RPMI7951 (cell line): ENCODE measurements at places on chromosomes 13 and 19. TPM values are rescaled to one million over a fixed set of nuclear protein-coding genes. Genes with fewer than 3 reads are reported as not detected.
A peak's percentile ranks its signal among the peaks of the same experiment; 100 is the strongest.

FREM2 gene
- total RNA-seq, result 0.29 and 0.36 TPM in 2 replicates

GRCh38 chr19:55173186-55173713 is 6.8 kb upstream of the DNAAF3 start:
- DNase-seq, result no peak

CASP14 gene
- total RNA-seq, result 0.36 and 0.39 TPM in 2 replicates

RFXANK gene
- 91.3 and 108 TPM in 2 replicates for total RNA-seq

GRCh38 chr13:54805743-54806142 is 1777.1 kb downstream of the OLFM4 start:
- DNase-seq, result no peak

DNA sequence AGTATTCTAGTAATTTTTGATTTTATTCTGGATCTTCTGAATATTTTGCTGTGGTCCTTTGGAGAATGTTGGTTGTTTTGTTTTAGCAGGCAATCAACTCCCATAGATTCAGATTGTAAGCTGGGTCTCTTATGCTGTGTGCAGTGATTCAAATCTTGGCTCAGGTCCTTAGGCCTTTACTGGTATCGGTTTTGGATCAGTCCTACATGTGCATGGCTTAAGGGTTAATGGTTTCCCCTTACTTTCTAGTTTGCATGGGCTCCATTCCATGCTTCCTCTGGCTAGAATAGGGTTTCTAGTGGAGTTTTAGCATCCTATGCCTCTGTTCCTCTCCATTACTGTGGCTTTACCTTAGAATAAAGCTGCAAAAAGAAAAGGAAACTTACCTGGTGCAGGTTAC is 16.1 kb downstream of the NDFIP2 start:
- DNase-seq, result no peak

DNA sequence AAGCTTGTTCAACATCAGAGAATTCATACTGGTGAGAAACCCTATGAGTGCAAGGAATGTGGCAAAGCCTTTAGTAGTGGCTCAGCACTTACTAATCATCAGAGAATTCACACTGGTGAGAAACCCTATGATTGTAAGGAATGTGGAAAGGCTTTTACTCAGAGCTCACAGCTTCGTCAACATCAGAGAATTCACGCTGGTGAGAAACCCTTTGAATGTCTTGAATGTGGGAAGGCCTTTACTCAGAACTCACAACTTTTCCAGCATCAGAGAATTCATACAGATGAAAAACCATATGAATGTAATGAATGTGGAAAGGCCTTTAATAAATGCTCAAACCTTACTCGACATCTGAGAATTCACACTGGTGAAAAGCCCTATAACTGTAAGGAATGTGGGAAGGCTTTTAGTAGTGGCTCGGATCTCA is 25.2 kb downstream of the ZNF383 start:
- DNase-seq, result no peak

GRCh38 chr19:33368074-33368864 is 5.2 kb upstream of the CEBPG start:
- DNase-seq, result peak; percentile 86

KLHL1 gene
- total RNA-seq, result not detected in 2 replicates

- DNase-seq, result no peak
These were observed 142.5 kb downstream of the DCLK1 start for GRCh38 chr13:35988648-35989081.

COMP gene
- 1.1 and 1.2 TPM in 2 replicates for total RNA-seq

GRCh38 chr13:91308299-91308698 is 39.2 kb upstream of the MIR17HG start:
- no peak for DNase-seq

GRCh38 chr19:48915757-48916156 is 15.6 kb downstream of the NUCB1 start:
- DNase-seq, result no peak

GRCh38 chr13:21550918-21551317 is 53.1 kb downstream of the MICU2 start:
- DNase-seq, result no peak

DNA sequence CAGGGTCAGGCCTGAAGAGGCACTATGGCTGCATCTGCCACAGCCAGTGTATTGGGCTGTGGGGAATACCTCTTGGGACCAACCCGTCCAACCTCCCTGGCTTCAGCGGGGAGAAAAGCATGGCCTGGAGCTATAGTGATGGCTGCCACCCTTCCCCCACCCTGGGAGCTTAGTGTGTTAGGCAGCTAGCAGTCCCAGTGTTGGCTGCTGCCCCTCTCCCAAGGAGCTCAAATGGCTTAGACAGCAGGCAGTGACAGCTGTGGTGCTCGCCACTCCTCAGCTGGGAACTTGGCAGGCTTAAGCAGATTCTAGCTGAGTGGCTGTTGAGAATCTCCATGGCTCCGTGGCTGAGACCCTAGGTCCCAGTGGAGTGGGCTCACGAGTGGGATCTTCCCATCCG is 19.7 kb downstream of the ACOD1 start:
- no peak for DNase-seq

GRCh38 chr13:109906976-109907375 is 120.6 kb upstream of the IRS2 start:
- no peak for DNase-seq

DNA sequence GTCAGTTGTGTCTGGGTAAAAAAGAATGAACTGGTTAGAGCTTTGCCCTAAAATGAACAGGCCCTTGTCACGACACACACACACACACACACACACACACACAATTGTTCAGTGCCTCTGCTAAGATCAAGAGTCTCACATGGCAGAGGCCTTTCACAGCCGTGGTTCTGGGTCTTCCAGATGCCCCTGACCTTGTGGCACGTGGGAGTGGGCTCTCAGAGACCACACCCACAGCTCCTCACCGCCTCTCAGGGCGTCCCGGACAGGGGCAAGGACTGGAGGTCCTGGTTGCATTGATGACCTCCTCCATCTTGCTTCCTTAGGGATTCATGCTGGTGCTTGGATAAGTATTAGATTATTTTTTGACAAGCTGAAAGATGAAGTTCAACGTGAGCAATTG is 101.0 kb downstream of the HSPH1 start:
- no peak for DNase-seq

DACH1 gene
- total RNA-seq, result not detected in 2 replicates

PSG5 gene
- total RNA-seq, result 1.3 and 4.1 TPM in 2 replicates

GSX1 gene
- not detected in 2 replicates for total RNA-seq

- peak; percentile 79 for DNase-seq
These were observed 8.7 kb upstream of the ATP12A start for GRCh38 chr13:24671386-24672113.

GRCh38 chr13:34156841-34157365 is 339.0 kb downstream of the RFC3 start:
- DNase-seq, result peak; percentile 97

DNA sequence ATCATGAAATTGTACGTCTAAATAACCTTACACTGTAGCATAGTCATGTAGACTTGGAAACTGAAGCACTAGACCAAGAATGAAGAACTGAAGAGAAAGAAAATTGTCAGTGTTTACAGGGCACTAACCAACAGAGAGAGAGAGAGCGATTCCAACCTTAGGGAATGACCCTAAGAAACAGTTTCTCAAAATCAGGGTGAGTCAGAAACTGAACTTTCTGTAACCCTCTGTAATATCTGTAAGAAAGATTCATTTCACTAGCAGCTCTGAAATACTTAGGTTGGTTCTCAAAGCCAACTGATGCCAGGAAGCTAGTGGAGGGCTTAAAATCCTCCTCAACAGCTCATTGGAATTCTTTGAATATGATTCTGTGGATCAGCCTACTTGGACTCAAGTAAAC is 936.9 kb downstream of the EFNB2 start:
- peak; percentile 64 for DNase-seq

DNA sequence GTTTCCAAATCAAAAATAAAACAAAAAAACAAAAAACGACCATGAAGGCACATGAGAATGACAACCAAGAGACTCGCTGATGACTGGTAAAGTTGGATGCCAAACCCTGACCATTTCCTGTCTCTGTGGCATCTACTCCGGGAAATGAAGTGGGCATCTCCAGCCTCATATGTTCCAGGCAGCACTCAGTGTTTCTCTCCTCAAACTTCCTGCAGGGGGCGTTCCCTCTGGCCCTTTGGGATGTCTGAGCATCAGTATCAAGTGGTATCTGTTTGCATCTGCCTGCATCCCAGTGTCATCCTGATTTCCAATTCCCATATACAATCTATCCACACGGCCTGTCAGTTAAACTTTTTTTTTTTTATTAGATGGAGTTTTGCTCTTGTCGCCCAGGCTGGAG is 9.8 kb upstream of the SIGLEC12 start:
- peak; percentile 38 for DNase-seq

FPR3 gene
- 0.60 and 0.98 TPM in 2 replicates for total RNA-seq

DNA sequence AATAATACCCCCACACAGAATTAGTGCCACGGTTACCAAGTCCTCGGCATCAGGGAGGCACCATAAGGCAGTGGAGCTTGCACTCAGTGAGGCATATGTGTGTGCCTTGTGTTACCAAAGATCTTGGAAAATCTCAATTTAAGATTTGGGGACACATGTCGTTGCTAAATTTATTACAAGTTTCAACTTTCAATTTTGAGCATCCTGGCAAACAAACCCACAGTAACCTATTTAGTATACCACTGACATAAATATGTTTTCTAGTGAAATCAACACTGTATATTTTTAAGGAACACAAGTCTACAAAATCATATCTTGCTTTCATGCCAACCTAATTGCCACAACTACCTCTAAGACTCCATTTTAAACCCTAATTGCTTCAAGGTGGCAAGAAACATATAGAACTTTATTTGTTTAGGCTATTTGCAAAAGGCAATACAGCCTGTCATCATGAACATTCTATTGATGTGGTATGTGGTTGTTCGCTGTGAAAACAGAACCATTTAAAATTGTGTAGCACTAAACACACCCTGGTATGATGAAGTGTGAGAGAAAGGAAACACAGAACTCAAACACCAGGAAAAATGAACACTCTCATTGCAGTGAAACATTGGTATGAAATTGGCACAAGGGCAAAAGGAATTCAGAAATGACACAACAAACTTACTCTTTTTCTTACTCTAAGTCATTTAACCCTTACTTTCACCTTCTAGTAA is 531.1 kb downstream of the IRS2 start:
- DNase-seq, result no peak

- DNase-seq, result no peak
These were observed 6.7 kb downstream of the CEACAM4 start for GRCh38 chr19:41620171-41620570.

RDH8 gene
- total RNA-seq, result 0.12 TPM in 1 of 2 replicates, not detected in the other

- no peak for DNase-seq
These were observed 103.3 kb downstream of the SPRY2 start for GRCh38 chr13:80237646-80238045.

CYSLTR2 gene
- not detected in 2 replicates for total RNA-seq

DNA sequence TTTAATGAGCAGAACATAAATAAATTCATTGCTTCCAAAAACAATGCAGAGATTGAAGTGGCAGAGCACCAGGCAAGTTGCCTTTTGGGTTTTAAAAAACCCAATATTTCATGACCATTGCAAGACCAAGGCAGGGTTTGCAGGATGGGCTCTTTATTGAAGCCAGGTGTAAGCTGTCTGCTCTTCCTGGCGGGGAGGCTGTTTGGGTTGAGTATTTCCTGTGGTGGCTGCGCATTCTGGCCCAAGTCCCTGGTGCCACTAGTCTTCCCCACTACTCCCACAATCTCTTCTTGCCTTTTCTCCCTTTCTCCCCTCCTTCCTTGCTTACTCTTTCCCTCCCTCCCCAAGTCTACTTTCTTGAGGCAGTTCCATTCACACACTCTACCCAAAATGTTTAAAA is 116.4 kb downstream of the AKAP11 start:
- no peak for DNase-seq

DNA sequence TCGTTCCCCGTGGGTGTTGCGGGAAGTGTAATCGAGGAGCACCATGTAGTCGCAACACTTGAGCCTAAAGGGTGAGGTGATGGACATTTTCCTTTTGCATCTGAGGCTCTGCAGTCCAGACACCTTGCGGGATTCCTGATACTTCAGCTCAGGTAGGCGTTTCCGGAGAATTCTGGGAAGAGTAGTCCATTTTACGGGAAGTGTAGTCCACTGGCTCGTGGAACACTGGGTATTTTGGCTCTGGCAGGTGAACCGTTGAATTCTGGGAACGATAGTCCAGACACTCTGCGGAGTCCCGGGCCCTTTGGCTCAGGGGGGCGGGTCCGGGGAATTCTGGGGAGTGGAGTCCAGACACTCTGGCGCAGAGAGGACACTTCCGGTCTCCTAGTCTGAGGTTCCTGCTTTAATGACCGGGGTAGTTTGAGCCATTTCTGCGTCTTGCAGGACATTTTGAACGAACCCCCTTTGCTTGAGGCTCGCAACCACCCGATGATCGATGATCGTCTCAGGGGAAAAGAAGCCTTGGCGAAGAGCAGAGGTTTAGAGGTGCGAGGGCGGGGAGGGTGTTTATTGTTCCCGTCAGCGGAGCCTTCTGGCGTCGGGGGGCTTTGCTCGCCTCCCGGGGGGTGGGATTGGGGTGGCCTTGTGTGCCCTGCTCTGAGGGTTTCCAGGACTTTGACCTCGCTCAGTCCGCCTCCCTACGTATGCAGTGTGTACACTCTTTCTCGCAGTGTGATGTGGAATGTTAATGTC is at the start of gene ZNF223:
Gene ZNF223 (plus strand): TSS at position 387 of the 753 bp plus-strand sequence. CDS start 3,141 bp downstream, outside the sequence.
- DNase-seq, result peak; percentile 96

CLEC4G gene
- not detected in 2 replicates for total RNA-seq

PCP2 gene
- not detected in 2 replicates for total RNA-seq

GRCh38 chr13:56166864-56167263 is 973.9 kb upstream of the PRR20A start:
- DNase-seq, result no peak

- no peak for DNase-seq
These were observed 34.2 kb downstream of the GNG7 start for GRCh38 chr19:2668175-2668763.

- no peak for DNase-seq
These were observed 31.6 kb upstream of the TSHZ3 start for GRCh38 chr19:31380854-31381253.

DNA sequence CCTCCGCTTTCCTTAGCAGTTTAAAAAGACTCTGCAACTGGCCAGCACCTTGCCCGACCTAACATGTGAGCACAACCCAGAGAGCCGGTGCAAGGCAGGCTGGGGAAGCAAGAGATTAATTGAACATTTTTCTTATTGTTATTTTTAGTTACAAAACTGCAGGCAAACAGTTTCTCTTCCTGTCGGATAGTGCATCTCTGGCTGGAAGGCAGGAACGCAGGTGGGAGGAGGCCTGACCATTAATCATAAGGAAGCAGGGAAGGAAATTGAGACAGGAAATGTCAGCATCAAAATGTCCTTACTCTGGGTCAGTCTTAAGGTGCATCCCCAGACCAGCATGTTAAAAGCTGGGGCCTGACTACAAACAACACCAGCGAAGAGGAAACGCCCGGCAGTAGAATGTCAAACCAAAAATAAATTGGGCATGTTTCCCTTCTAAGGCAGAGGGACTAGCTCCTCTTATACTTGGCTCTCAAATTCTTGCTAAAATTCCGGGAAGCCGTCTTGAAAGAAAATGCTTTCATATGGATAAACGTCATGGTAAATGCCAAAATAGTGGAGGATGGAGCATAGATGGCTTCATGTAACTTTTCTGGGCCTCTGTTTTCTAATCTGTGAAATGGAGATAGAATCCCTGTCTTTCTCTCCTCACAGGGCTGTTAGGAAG is 226.8 kb downstream of the RAP2A start:
- no peak for DNase-seq

- DNase-seq, result no peak
These were observed 345 bp downstream of the ZNF257 start for GRCh38 chr19:22052644-22053013.
